ENCODE measurements at places on chromosomes 13 and 19.

DNA sequence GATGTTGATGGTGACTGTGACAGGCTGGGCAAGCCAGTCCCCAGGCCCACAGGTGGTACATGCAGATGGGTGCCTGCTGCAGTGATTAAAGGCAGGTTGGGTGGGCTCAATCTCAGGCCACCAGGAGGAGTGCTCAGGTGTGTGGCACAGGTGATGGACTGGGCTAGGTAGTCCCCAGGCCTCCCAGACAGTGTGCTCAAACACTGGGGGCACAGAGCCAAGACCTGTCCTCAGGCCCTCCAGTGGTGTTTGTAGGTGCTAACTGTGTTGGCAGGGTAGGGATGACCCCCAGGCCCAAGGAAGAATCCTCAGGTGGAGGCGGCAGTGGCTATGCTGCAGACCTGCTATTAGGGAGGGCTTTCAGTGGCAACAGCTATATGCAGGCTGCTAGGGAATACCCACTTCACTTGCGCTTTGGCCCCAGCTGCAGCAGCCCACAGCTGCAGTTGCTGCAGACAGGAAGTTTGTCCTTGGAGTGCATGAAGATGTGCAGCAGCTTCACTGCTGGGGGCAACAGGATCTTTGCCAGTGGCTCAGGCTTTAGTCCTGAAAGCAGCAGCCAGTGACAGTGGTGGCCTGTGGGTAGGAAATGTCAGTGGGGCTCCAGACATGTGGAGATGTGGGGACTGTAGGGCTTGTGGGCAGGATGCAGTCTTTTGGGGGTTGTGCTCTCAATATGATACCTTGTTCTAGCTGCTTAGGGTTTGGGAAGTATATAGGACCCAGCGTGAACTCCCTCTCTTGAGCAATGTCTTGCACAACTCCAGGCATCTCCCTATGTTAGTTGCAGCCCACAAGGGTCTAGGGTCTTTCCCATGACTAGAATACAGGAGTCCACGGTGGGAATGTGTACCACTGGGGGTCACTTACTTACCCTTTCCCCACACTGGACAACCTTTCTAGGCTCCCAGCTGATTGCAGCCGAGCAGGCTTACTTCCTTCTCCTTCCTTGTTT, 54.1 kb upstream of the MLNR start:
- DNase-seq = no peak

DNA sequence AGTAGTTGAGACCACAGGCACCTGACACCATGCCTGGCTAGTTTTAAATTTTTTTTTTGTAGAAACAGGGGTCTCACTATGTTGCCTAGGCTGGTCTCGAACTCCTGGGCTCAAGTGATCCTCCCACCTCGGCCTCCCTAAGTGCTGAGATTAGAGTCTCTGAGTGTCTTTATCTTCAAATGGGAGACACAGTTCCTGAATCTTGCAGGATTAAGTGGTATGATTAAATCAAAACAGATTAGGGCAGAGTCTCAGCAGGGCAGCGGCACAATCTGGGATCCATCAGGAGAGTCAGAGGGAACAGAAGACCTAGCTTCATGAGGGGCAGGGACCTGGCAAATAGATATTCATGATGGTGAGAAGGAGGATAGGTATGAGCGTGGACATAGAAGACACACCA, 953 bp downstream of the RLN3 start:
- no peak for DNase-seq

GRCh38 chr13:25800523-25800922, 251.3 kb downstream of the SHISA2 start:
- no peak for DNase-seq

GRCh38 chr13:20869540-20869939, 33.0 kb downstream of the XPO4 start:
- DNase-seq = no peak

DNA sequence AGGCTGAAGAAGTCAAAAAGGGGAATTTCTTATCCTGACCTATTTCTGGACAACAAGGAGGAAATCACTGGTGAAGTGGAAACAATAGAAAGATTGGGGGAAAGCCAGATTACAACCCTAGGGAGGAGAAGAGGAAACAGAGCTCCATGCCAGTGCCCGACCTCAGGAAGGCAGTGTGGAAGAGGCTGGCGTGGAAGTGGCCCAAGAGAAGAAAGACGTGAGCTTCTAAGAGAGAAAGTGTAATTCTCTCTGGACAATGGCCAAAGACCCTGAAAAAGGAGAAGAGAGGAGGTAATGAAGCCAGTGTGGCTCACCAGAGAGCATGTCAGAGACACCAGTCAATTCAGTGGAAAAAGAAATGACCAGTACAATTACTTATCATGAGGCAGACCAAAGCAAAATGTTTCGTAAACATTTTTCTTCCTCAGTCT, 52.6 kb upstream of the URAD start:
- no peak for DNase-seq

DNA sequence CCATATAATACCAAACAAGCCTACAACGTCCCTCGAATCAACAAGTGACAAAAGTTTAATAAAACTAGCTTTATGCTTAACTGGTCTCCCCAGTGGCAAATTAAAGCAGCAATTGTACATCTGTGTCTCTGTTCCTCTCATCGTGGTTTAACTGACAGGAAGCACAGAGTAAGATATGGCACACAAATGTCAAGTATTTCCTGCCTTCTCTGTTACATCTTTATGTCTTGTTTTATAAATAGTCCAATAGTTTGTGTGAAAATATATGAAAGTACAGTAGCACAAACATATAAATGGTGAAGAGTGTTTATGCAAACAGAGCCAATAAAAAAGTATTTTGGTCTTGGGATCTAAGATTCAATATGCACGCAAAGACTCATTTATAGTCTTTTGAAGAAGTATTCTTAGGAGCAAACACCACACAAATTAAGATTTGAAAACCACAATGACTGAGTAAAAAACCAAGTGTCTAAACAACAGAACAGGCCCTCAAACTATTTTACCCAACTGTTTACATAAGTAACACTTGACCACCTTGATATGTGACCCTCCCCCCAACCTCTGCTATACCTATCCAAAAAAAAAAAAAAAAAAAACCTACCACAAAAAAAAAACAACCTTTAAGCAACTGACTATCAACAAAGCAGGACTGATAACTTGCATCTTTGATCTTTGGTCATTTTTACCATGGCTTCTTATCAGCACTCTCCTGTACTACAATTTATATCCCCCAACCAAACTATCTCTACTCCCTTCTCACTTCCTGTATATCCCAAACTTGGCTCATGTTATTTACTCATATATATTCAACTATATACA, 14.0 kb downstream of the ELF1 start:
- DNase-seq = no peak

GRCh38 chr13:43464578-43465264, 322.1 kb downstream of the ENOX1 start:
- no peak for DNase-seq

DNA sequence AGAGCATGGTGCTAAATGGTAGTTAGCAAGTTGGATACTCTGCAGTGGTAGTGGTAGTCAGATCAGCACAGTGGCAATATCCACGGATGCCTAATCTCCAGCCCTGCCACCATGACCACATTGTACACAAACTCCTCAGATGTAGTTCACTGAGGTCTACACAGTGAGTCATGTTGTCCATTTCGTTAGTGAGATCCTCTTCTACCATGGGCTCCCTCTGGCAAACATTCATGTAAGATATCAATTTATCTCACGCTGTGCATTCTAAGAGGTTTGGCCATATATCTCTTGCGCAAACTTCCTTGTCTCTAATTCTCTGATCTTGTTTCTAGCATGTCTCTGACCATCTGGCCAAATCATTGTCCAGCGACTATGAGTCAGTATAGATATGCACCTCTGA, 58.2 kb downstream of the POLR1D start:
- DNase-seq = no peak

DNA sequence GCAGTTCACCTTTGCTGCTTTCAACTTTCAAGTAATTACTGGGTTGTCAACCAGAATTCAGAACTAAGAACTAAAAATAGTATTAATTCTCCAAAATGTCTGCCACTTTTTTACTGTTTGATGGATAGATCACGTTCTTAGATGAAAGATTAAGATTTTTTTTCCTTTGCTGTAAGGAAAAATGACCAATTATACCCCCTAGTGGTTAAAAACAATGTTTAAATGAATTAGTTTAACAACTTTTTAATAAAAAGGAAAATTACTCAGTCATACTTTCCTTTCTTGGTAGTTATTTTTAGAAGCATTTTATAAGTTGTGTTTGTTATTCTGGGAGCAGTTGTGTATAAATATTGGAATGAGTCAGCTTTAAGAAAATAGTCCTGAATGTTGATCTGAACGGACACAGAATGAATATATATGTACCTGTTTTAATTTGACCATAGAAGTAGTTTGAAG, 4.6 kb downstream of the TM9SF2 start:
- no peak for DNase-seq

DNA sequence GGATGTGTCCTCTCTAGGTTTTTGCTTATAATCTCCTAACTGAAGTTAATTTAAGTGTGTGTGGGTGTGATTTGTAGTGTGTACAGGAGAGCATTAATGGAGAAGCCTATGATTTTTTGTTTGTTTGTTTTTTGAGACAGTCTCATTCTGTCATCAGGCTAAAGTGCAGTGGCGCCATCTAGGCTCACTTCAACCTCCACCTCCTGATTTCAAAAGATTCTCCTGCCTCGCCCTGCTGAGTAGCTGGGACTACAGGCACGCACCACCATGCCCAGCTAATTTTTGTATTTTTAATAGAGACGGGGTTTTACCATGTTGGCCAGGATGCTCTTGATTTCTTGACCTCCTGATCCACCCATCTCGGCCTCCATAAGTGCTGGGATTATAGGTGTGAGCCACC, 20.6 kb downstream of the ZNF701 start:
- DNase-seq = no peak

DNA sequence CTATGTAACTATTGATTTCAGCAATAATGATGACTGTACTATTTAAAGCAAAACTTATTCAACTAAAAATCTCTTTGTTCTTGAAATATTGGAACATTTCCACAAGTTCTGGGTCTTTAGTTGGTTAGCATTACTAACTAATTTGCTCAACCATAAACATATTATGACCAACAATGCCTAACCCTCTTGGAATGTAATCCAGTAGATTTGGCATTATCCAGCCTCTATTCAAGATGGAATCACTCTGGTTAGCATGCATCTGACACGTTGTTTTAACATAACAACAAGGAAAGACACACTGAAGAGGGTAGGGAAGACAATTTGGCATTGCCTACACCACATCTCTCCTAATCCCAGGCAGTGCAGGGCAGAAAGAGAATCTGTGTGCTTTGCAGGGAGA, 941.3 kb upstream of the PCDH20 start:
- no peak for DNase-seq

GRCh38 chr19:10737722-10738121, 19.8 kb downstream of the DNM2 start:
- no peak for DNase-seq

- no peak for DNase-seq
These were observed 3.9 kb upstream of the PODNL1 start for GRCh38 chr19:13942023-13942684.

DNA sequence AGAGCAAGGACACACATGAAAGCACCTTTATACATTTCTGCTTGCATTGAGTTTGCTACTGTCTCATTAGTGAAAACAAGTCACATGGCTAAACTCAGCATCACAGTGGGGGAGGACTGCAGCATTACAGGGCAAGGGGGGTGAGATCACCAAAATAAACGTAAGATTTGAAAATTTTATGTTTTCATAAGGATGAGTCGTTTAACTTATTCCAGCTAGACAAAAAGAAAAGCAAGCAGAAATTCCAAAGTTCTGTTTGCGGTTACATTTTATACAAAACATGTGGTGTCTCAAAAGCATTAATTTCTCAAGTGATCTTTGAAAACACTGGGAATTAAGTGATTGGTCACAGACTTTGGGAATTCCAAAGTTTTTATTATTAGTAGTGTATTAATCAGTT, 261.4 kb upstream of the RXFP2 start:
- no peak for DNase-seq

DNA sequence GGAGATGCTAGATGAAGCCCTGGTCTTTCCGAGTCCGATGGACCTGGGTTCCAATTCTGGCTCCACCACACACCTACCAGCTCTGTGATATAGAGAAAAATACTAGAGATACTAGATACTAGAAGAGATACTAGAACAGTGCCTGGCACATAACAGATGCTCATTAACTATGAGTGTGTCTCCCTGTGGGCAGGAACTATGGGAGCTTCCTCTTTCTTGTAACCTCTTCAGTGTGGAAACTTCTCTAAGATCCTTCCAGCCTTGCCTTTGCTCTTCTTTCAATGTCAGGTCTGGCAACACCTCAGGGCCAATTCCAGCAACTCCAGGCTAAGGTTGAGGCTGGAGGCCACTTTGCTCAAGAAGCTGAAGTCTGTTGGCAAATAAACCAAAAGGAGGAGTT, 143.9 kb downstream of the KATNAL1 start:
- no peak for DNase-seq

- no peak for DNase-seq
These were observed 20.5 kb upstream of the FBXO27 start for GRCh38 chr19:39052846-39053245.

GRCh38 chr13:98598043-98598442, 21.1 kb upstream of the STK24 start:
- no peak for DNase-seq

GRCh38 chr19:12090807-12091206, 26.3 kb downstream of the ZNF844 start:
- DNase-seq = peak; percentile 37

GRCh38 chr13:94947965-94948371, 235.6 kb upstream of the SOX21 start:
- no peak for DNase-seq

DNA sequence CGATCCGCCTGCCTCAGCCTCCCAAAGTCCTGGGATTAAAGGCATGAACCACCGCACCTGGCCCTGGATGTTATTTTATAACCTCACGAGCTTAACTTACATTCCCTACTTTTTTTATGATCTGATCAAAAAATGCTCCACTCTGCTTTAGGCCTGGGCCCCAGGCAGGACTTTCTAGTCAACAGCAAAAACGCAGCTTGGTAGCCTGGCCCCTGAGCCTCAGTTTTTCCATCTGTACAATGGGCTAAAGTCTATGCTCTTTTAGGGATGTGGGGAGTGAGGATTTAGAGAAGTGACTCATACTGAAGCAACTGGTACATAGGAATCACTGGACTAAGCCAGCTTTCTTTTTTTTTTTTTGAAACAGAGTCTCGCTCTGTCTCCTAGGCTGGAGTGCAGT, 11.9 kb upstream of the PIK3R2 start:
- DNase-seq = no peak

Measured in stimulated activated CD8-positive, alpha-beta memory T cell treated with anti-CD3 and anti-CD28 coated beads, Interleukin-2, amount 100 ng/mL, for 1 hour (primary cell).